Activated CD4-positive, CD25-positive, alpha-beta regulatory T cell treated with anti-CD3 and anti-CD28 coated beads, Interleukin-2, amount 50 U/mL, for 72 hours (primary cell): ENCODE measurements at places on chromosomes 1 and 21.

DNA sequence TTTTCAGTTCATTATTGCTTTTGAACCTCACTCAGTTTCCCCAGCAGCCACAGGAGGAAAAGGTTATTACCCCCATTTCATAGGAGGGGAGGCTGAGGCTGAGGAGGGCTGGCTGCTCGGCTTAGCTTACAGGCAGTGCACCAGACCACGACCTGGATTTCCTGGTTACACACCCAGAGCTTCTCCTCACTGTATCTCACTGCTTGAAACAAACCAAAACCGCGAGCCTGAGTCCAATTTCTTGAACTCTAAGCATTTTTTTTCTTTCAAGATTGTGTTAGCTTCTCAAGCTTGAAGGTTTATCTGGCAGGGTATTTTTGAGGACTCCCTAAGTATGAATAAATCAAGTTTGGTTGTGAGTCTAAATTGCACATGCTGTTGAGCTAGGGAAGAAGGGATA, 188.9 kb upstream of the EDN2 start:
- DNase-seq: no peak

- peak; percentile 11 for DNase-seq
Measured at GRCh38 chr21:45852886-45853400, 128.6 kb upstream of the COL6A1 start.

DNA sequence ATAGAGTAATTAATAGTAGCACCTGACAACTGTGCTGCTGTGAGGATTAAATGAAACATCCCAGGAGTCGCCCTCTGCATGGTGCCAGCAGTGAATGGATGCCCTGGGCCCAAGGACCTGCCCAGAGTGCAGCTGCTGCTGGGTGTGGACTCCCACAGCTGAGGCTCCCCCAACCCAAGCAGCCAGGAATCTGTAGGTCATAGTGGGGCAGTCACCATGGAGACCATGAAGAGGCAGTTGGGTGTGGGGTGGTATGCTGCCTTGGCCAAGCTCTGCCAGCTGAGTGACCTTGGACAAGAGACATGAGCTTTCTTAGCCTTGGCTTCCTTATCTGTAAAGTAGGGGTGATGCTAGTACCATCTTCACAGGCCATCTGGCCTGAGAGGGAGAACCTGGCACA, 9.4 kb downstream of the OLIG2 start:
- no peak for DNase-seq

GRCh38 chr1:164786980-164787833, 228.2 kb downstream of the PBX1 start:
- peak; percentile 45 for DNase-seq

DNA sequence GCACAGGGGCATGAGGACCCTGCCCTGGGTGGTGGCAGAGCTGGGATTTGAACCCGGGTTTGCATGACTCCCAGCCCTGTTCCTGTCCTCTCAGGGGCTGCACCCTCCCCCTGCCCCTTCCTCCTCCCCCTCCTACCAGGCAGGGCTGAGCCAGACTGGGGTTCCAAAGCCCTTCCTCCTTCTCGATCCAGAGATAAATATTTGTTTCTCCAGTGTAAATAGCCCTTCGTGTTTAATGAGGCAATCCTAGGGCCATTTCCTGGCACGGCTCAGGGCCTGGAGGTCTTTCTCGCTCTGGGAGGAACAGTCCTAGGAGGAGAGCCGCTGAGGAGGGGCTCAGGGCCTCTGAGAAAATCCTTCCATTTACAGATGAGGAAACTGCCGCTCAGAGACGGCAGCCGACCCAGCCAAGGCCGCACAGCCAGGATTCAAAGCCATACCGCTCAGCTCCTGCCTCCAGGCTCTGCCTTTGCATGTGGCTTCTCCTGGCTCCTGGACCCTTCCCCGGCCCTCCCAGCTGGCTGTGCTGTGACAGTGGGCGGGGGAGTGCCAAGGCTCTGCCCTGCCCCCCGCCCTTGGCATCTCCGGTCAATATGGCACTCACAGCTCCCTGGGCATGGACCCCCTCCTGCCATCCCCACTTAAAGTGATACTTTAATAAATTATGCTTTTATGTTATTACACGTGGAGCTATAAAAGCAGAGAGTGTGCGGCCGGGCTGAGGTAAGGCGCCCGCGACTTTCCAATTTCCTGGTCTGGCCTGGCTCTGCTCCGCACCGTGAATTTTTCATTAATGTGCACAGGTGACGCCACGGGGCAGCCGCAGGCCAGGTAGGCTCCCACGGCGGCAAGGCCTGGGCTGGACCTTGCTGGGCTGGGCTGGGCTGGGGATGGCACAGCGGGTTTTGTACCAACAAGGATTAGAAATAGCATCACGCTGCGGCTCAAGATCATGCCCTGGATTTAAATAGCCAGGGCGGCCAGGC, 114.7 kb upstream of the WNT4 start:
- no peak for DNase-seq

DNA sequence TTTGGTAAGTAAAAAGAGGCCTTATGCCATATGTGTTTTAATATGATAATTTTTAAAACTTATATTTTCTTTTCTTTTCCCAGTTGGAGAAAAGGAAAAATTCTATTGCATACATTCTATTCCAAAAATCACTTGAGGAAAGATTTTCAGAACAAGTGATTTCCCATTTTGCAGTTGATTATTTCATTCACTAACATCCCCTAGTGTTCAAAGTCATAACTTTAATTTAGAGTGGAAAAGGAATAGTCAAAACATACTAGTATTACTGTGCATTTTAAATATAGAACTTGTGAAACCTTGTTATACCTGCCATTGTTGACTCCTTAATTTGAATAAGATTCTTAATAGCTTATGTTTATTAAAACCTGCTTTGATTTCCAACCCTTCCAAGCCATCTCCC, 1157.6 kb upstream of the ADGRL4 start:
- DNase-seq: no peak

DNA sequence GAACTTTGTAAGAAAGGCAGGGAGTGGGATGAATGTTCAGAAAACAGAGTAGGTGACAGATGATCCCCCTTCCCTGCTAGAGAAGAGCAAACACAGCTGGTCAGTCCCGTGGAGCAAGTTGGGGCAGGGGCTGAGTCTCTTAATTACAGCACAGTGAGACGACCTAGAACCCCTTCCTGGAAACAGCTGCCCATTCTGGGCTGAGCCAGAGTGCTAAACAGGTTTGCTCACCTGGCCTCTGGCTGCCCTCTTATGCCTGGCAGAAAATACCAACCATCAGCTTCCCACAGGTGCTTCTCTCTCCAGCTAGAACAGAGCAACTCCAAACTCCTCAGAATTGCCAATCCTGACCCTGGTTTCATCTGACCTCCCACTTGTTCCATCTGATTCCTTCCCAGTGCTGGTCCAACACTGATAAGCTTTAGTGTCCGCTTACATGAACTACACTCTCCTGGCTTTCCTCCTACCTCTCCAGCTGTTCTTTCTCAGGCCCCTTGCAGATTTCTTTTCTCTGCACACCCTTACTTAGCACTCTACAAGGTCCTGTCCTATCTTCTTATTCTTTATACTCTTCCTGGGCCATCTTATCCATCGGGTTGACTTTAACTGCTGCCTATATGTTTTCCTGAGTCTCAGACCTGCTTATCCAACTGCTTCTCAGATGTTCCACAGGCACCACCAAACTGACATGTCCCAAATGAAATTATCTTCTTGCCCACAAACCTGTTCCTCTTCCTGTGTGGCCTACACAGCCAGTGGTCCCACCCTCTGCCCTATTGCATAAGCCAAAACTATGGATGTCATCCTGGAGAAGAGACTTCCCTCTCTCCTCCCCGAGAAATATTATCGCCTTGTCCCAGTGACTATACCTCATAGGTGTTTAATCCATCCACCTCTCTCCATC, 22.6 kb upstream of the COL9A2 start:
- no peak for DNase-seq

DNA sequence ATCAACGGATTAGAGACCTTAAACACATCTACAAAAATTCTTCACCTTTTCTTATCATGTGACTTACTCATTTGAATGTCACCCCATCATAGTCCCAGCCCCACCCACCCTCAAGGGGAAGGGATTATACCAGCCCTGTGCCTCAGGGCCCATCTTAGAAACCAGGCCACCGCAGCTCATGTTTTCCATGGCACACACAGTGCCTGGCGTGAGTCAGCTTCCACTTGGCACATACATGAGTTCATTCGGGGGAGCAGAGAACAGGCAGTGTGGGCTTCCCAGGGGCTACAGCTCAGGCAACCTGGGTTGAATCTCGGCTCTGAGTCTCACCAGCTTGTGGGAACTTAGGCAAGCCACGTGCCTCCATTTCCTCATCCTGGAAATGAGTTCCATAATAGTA, 310.6 kb downstream of the NPHP4 start:
- DNase-seq: no peak

GRCh38 chr1:38831731-38832369, 27.7 kb downstream of the RRAGC start:
- DNase-seq: no peak

DNA sequence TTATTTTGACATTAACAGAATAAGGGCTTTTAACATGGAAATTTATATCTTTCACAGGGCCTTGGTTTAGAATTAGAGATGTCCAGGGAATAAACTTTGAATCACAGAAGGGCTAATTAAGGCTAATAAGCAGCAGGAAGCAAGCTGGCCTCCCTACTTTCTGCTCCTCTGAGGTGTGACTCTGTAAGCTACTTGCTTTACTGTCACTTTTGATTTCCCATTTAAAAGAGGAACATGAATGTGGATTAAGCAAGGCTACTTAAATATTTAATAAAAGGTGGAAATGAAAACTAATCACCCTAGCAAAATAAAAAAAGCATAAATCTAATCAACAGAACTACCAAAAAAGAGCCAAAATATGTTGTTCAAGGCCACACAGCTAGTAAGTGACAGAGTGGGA, 28.9 kb upstream of the CD5L start:
- no peak for DNase-seq

DNA sequence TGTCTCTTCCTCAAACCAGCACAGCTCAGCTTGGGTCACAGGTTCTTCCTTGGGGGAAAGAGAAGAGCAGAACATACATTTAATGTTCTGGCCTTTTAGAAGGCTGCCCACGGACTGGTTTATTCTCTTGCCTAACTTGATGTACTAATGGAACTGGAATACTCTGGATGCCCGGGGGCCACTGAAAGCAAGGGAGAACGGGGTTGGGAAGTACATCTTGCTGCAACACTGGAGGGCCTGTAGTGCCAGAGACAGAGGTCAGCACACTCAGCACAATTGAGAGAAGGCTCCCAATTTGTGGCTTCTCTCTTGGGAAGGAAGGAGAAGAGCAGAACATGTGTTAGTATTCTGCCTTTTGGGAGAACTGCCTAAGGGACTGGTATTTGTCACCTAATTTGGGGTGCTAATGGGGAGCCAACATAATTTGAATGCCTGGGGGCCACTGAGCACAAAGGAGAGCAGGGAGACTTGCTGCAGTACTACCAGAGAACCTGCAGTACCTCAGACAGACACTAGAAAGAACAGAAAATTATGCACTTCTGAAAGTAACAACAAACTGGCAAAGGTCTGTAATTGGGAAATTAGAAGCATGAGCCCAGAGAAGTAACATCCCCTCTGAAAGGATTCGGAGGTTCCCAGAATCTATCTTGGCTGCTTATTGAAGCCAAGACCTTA, 14.1 kb downstream of the ZNF691 start:
- no peak for DNase-seq

DNA sequence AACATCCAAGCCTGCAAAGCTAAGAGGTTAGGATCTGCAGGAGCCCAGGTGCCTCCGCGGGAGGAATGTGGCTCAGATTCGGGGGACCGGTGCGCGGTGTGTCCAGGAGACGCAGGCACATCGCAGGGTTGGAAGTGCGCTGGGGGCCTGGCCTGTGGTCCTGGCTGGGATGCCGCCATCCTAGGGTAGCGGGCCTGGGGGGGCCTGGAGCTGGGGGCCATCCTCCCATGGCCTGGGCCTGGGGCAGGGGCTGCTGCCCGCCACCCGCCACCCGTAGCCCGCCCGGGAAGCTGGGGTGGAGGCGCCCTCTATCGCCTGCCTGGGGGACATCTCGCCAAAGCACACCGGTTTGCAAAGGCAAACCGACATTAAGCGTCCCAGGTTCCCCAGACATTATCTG, 170.6 kb upstream of the ARHGEF16 start:
- DNase-seq: no peak

DNA sequence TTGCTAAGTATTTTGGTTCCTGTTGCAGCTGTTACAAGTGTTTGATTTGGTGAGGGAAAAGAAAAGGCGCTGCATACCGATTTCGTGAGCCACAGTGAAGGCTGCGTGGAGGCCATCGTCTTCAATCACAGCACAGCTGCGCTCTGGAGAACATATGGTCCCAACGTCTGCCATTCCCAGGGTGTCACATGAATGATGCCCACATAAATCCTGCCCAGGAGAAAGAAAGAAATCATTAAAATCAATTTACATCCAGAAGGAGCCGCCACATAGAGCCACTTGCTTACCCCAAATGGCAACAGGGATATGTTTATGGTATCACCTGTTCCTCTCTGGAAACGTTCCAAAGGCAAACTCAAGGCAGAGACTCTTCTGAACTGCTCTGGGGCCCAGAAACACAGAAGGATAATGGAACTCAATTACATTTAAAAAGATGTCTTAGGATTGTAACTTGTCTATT, 12.2 kb downstream of the ADAMTS5 start:
- DNase-seq: no peak

GRCh38 chr21:20527731-20528460, 470.3 kb upstream of the NCAM2 start:
- DNase-seq: no peak

DNA sequence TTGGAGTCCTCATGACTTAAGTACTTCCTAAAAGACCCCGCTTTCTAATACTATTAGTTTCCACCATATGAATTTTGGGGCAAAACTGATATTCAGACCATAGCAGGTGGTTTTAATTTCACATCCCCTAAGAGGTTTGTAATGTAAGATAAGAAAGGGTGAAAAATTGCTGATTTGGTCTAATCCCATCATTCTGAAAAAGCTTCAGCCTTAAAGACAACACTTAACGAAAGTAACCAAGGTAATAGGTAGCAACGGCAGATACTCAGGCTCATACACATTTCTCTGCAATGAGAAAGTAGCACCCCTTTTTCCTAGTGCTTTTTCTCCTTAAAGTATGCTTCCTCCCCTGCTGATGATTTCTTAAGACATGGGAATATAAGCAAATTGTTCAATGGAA, 376.9 kb upstream of the LYPLAL1 start:
- no peak for DNase-seq

DNA sequence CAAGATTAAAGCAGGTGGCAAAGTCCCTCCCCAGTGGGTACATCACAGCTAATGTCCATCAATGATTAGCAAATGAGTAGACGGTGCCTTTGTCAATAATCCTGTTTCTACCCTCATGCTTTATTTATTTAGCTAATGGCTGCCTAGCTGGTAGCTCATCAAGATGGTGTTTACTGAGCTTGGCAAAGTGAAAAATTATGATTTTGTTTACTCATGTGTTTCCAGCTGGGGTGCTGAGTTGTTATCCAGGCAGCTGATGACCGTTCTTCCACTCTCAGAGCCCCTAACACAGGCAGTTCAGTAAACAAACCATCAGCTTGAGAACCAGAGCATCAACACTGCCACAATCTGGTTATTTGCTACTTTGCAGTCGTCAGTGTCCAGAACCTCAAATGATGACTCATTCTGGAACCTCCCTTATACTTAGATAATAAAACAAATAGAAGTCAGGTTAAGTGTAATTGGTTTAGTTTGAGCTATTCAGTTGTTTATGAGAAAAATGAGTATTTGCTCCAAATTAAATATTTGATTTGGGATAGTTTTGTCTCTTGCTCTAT, 163.9 kb downstream of the ST6GALNAC5 start:
- DNase-seq: no peak

GRCh38 chr1:224189561-224189960, 6.5 kb downstream of the DEGS1 start:
- no peak for DNase-seq

- DNase-seq: no peak
Measured at GRCh38 chr1:165434281-165434680, 10.6 kb downstream of the RXRG start.
